ENCODE measurements at places on chromosomes 7 and 10.

- no peak for DNase-seq
These were observed 41.5 kb downstream of the GATA3 start for GRCh38 chr10:8095959-8096358.

GRCh38 chr10:7485244-7485556 lies 74.4 kb upstream of the SFMBT2 start:
- no peak for DNase-seq

- peak; percentile 34 for DNase-seq
These were observed 57.1 kb upstream of the RHOBTB1 start for GRCh38 chr10:61000769-61001730.

- no peak for DNase-seq
These were observed 847 bp downstream of the GARS1 start for GRCh38 chr7:30595436-30596013.

- DNase-seq = no peak
These were observed 196.1 kb upstream of the PRSS1 start for GRCh38 chr7:142553216-142553615.

GRCh38 chr10:34477249-34477648 lies 337.8 kb downstream of the PARD3 start:
- no peak for DNase-seq

- no peak for DNase-seq
These were observed 58.6 kb downstream of the LOXL4 start for GRCh38 chr10:98209441-98209840.

- DNase-seq = no peak
These were observed 2.0 kb upstream of the AKR1B15 start for GRCh38 chr7:134546955-134547354.

Measured in mesothelial cell of epicardium (in vitro differentiated cells).